ENCODE measurements at places on chromosomes 5 and 9.
A peak's percentile ranks its signal among the peaks of the same experiment; 100 is the strongest.

DNA sequence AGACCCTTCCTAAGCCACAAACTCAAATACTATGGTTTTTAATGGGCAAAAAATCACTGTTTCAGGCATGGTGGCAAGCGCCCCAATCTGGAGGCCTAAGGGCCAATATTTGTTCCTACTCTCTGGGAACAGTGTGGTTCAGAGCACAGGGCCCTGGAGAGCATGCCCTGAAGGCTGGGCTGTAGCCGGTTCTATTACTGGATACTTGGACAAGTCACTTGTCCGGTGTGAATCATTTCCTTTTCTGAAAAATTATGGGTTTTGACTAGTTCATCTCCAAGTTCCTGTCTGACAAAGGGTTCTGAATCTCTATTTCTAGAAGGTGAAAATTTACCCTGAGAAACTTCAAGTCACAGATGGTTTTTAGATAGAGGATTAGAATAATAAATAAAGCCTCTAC lies 75.0 kb downstream of the OTULIN start:
- no peak for DNase-seq

DNA sequence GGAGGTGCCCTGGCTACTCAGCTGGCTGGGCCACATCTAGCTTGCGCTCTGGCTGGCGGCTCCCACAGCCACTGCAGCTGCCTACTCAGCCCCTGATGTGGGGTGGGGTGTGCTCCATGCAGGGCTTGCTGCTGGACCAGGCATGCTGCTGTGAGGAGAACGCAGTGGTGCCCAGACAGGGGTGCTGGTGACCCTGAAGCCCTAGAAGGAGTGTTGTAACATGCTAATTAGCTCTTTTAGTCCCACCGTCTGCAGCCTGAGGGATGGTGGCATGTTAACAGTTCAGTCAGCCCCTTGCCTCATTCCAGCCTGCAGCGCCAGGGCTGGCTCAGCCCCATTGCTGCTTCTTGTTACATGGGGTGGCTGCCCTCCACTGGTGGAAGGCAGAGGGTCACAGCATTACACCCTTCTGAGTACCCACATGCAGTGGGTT lies 642.3 kb downstream of the DMRTA1 start:
- DNase-seq, result peak; percentile 15

GRCh38 chr9:109845226-109845625 lies 65.2 kb downstream of the PALM2AKAP2 start:
- DNase-seq, result no peak

DNA sequence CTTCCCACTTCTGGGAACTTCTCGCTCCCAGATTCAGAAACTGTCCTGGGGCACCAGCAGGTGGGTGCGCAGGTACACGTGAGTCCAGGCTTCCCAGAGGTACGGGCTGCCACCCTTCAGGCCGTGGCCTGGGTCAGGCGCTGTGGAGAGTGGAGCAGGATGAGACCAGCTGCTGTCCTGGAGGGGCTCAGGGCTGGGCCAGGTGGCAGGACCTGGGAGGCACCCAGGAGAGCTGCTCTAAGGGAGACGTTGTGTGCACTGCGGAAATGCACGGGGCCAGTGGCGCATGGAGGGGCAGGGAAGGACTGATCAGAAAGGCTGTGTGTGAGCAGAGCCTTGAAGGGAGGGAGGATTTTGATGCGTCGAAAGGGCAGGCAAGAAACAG lies 135.1 kb upstream of the PHYKPL start:
- no peak for DNase-seq

GRCh38 chr5:24539613-24540012 lies 105.2 kb downstream of the CDH10 start:
- DNase-seq, result no peak

DNA sequence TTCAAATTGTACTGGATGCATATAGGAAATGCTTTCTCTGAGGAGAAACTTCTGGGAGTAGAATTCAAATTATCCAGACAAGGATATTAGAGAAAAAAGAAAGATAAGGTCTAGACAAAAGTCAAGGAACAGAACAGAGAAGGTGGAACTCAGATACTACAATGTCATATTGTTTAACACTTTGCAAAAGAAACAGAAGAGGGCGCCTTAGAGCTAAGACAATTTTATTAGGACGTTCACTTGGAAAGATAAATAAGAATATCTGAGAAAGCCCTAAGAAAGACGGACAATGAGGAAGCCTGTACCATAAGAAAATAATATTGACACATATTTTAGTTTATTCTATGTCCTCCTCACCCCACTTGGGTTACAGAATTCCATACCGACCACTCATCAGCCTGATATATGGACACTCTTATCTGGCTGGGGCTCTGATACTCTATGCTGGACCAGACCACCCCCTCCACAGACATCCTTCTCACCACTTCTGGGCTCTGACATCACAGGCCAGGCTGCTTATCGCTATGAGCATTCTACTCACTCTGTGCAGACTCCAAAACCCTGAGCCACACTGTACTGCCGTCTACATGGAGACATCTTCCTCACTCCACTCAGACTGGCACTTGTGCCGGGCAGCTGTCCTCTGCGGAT lies 9.1 kb upstream of the AK3 start:
- peak; percentile 12 for DNase-seq

DNA sequence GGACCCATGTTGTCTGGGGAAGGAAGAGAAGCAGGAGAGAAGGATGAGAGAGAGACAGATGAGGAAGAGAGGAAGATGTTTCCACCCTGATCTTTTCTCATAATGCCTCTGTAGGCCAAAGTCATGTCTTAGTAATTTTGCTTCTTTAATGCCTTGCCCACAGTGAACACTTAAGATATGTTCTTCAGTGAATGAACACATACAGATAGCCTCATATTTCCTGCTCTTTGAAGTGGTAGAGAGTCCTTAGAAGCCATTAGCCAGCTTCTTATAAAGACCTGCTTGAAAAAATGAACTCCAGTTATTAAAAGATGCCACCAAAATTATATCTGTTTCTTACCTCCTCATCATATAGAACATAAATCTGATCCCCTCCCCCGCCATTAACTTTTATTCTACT lies 244.4 kb downstream of the CD180 start:
- no peak for DNase-seq

- DNase-seq, result no peak
Measured at GRCh38 chr9:105993921-105994715, 299.8 kb downstream of the TMEM38B start.

- no peak for DNase-seq
Measured at GRCh38 chr9:69900406-69900805, 79.8 kb downstream of the CFAP95 start.

- DNase-seq, result no peak
Measured at GRCh38 chr5:2269656-2270055, 386.9 kb upstream of the IRX4 start.

- peak; percentile 40 for DNase-seq
Measured at GRCh38 chr9:89721176-89721700, 116.4 kb downstream of the GADD45G start.

DNA sequence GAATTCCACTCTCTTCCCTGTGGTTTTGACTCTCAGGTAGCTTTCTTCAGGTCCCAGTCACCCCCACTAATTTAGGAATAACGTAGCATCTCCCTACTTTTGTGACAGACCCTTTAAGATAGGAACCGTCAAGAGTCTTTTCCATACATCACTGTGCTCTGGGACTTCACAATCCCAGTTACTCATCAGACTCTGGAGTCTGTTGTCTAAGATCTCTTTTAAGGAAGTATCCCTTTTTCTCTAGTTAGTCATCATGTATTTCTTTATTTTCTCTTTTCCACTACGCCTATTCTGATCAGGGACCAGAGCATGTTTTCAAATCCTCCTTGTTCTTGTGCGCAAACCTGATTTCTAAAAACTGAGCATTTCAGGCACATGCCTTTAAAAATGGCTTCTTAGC lies 143.0 kb downstream of the GOLPH3 start:
- no peak for DNase-seq

- no peak for DNase-seq
Measured at GRCh38 chr9:74610523-74611061, 113.5 kb downstream of the RORB start.

GRCh38 chr5:148267962-148268361 lies 632 bp upstream of the SPINK13 start:
- no peak for DNase-seq

DNA sequence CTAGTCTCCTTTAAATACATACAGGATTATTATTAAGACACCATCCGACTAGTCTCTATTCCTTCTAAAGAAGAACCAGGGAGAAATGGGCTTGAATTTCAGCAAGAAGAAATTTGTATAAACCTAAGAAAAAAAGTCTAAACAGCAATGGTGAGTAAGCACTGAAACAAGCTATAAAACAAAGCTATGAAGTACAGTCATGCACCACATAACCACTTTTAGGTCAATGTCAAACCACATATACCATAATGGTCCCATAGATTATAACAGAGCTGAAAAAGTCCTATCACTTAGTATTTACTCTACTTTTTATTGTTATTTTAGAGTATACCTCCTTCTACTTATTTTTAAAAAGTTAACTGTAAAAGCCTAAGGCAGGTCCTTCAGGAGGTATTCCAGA lies 102.0 kb upstream of the NFIB start:
- no peak for DNase-seq

DNA sequence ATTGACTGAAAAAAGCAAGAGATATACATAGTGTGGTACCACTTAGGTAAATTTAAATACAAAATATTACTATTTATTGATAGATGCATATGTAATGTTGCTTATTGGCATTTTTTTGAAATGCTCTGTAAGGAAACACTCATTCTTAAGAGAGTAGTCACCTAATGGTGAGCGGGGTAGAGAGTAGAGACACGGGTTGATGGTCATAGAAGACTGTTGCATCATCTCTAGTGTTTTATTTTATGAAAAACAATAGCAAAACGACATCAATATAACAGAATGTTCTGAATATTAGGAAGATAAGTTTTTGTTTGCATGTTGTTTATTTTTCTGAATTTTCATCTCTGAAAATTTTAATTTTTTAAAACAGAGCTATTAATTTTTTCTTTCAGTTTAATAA lies 4.0 kb downstream of the SRP19 start:
- no peak for DNase-seq

- no peak for DNase-seq
Measured at GRCh38 chr5:15191012-15191411, 309.0 kb upstream of the FBXL7 start.

DNA sequence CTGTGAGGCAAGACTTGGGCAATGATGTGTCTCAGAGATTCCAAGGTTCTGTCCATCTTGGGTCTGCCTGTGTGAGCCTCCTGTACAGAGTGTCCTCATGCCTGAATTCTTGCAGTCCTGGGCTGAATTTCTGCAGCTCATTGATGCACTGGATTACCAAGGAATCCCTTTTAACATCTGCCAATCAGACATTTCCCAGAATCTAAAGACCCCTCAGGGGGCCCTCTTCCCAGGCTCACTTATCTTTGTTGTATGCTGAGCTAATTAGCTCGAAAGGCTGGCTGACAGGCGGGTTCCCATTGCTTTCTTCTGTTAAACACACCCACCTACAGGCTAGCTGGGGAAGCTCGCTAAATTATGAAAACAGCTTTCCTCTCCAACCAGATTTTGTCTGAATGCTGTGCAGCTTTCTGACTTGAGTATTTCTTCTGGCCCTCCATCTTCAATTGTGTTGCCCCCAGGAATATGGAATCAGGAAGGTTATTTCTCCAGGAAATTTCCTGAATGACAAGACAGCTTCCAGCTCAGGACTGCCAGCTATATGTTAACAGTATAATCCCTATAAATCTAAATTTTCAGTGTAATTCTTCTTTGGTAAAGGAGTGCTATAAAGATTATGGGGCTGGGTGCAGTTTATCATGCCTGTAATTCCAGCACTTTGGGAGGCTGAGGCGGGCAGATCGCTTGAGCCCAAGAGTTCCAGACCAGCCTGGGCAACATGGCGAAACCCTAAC lies at the start of gene LIX1:
LIX1 (minus strand) TSS at position 91 of the 734 bp plus-strand sequence; CDS start at position 56, 35 bp downstream.
- peak; percentile 66 for DNase-seq

GRCh38 chr5:125298258-125298657 lies 551.8 kb upstream of the ZNF608 start:
- DNase-seq, result no peak

- DNase-seq, result no peak
Measured at GRCh38 chr5:80036615-80037014, 1.5 kb downstream of the THBS4 start.

DNA sequence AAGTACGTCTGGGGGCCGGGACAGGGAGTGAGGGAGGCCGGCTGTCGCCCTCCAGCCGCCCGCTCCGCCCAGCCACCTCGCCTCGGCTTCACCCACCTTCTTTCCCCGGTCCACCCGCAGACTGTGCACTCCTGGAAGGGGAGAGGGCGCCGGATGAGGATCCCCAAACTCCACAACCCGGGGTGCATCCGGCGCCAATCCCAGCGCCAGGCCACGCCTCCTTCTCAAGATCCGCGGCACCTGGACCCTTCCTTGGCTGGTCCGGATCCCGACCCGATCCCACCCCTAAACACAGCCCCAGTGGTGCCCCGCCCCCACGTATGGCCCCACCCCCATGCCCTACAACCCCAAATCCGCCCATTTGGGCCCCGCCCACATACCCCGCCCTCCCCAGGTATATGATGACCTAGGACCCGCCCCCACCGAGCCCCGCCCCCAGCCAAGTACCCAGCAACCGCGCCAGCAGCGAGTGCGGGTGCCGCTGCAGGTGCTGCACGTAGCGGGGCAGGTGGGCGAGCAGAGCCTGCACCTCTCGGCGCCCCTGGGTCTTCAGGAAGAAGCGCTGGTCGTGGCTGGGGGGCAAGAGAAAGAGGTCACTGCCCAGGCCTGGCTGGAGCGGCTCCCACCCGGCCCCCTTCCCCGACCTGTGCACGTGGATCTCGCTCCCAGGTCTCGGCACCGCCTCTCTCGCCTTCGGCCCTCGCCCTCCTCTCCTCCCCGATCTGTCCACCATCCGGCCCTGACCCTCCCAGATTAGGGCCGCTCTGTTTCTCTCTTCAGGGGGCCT lies 3.2 kb downstream of the PIP5KL1 start:
- DNase-seq, result no peak

DNA sequence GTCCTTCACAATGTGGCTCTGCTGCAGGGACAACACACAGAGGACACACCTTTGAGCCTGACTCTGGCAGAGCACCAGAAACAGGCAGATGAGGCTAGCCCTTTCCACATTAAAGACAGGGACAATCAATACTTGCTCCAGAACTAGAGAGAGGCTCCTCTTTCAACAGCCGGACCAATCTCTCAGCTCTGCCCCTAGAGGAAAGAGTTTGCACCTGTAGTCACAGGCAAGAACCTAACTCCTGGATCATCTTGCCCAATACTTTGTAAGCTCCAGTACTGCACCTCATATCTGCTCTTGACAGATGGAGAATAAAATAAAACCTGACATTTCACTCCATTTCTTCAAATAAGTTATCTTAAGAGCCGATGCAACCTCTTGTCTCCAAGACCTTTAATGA lies 52.1 kb downstream of the EPB41L4A start:
- DNase-seq, result peak; percentile 30

- DNase-seq, result no peak
Measured at GRCh38 chr9:81915801-81916505, 12.3 kb upstream of the SPATA31D4 start.
